GM12878 (cell line): ENCODE measurements at places on chromosomes 4 and X. TPM values are rescaled to one million over a fixed set of nuclear protein-coding genes. Genes with fewer than 3 reads are reported as not detected.

- no peak for DNase-seq
Measured at GRCh38 chr4:2071912-2072867, 13.1 kb downstream of the NAT8L start.

ATOH1 gene
- total RNA-seq = not detected in 2 replicates

MAGEA4 gene
- total RNA-seq = not detected in 2 replicates

DNA sequence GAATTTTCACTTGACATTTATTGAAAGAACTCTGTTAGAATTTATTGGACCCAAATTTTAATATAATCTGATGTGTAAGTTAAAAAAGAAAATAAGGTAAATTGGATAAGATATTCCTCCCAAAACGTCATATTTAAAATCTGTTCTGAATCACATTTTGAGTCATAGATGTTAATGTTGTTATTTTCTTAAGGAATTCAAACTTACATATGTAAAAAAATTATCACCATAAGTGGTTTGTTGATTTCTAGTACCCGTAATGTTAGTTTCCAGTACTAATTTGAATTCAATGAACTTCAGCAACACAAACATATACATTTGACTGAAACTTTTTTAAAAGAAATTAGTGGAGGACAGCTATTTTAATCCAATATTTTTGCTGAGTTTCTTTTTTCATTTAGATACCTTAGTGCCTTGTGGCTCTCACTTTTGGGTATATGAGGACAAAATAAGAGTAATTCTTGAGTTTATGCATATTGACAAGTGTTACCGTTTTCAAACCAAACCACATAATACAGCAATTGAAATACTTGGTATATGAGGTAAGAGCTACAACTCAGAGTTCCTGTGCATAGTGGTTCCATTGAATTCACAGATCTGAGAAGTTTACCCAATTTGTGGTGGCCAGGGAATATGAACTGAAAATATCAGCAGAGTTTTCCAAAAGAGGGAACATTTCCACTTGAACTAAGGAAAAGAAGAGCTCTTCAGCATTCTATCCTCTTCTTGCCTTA is 71.8 kb downstream of the C4orf46 start:
- DNase-seq = no peak

GRCh38 chr4:78754872-78755271 is 21.3 kb upstream of the BMP2K start:
- DNase-seq = no peak

GRCh38 chr4:103934178-103934789 is 214.5 kb upstream of the TACR3 start:
- DNase-seq = no peak

GRCh38 chrX:37854748-37855147 is 7.4 kb upstream of the DYNLT3 start:
- DNase-seq = no peak

FLNA gene
- total RNA-seq = 617 and 643 TPM in 2 replicates

GRCh38 chrX:129723511-129723910 is 15.3 kb upstream of the XPNPEP2 start:
- no peak for DNase-seq

DNA sequence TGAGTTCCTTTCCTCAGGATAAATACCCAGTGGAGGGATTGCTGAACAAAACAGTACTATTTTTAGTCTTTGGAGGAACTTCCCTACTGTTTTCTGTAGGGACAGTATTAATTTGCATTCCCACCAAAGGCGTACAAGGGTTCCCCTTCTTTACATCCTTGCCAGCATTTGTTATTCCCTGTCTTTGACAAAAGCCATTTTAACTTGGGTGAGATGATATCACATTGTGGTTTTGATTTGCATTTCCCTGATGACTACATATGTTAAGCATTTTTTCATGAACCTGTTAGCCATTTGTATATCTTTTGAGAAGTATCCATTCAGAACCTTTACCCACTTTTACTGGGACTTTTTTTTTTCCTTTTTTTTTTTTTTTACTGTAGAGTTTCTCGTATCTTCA is 126.2 kb upstream of the ANXA10 start:
- DNase-seq = no peak

DNA sequence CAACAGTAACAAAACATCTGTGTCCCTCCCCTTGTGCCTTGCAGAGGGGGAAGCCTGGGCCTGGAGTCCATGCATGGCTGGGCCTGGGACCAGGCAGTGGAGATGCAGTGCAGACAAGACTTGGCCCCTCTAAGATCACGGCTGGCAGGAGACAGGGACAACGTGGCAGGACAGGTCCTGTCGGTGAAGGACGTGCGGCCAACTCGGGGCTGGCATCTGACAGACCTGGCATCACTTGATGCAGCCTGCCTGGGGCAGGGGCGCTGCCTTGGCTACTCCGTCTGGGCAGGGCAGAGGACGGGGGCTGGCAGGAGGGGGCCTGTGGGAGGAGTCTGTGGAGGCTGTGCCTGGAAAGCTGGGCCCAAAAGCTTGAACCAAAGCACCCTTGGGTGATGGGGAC is 112.1 kb downstream of the CPZ start:
- no peak for DNase-seq

GRCh38 chrX:10821293-10821692 is 200.9 kb upstream of the MID1 start:
- DNase-seq = peak; percentile 7

DNA sequence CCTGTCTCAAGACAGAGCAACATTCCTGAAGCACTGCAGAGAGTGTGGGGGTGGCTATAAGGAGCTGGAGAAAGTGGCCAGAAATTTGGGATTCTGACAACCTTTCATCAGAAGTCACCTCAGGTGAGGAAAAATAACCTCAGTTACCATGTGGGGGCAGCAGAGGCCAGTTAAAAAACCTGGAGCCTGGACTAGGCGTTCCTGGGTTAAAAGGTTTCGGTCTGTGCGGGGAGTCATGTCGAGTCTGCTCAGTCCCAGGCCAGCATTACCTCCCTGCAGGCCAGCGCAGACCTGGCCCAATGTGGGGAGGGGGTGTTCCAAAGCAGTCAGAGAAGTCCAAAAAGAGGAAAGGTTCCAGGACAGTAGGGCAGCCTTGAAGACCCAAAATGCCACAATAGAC is 10.9 kb upstream of the NALF2 start:
- no peak for DNase-seq

DNA sequence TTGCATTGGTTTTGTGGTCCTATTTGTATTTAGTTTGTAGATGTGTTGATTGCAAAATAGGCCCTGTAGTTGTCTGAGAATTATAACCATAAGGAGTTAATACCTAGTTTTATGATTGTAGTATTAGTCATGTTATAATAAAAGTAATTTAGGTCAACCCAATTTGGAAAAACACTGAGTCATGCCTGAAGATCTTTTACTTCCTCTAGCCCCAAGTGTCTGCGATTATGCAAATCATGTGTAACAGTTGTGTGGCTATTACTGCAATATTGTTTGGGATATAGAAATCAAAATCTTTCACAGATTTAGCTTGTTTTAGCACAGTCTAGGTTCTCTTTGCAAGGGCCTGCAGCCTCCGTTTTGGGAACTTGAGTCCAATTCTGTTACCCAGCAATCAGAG is 12.6 kb downstream of the SRD5A3 start:
- peak; percentile 5 for DNase-seq

GRCh38 chrX:11081511-11081910 is 29.6 kb upstream of the HCCS start:
- no peak for DNase-seq

GRCh38 chrX:40109288-40110008 is 11.7 kb upstream of the BCOR start:
- DNase-seq = no peak

STPG2 gene
- total RNA-seq = 0.13 TPM in 1 of 2 replicates, not detected in the other

DCAF12L2 gene
- not detected in 2 replicates for total RNA-seq

VCX gene
- total RNA-seq = 0.23 TPM in 1 of 2 replicates, not detected in the other
